ENCODE measurements at places on chromosomes 13 and 19.

GRCh38 chr13:105599477-105600037 lies 935.9 kb downstream of the EFNB2 start:
- DNase-seq = no peak

DNA sequence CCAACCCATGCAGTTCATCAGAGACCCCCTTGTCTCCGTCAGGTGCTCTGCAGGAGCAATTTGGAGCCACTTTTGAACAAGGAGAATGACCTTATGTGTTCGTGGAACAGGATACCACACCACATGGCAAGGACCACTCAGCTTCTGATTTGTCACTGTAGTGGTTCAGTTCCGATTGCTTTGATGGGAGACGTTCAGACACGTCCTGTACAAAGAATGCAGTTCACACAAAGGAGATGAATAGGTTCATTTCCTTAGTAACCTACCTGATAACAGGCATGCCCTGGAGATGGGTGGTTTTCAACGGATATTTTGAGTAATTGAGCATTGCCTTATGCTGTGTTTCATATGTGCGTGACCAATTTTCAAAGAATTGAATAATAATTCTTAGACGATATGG lies 17.2 kb downstream of the FGF9 start:
- no peak for DNase-seq

DNA sequence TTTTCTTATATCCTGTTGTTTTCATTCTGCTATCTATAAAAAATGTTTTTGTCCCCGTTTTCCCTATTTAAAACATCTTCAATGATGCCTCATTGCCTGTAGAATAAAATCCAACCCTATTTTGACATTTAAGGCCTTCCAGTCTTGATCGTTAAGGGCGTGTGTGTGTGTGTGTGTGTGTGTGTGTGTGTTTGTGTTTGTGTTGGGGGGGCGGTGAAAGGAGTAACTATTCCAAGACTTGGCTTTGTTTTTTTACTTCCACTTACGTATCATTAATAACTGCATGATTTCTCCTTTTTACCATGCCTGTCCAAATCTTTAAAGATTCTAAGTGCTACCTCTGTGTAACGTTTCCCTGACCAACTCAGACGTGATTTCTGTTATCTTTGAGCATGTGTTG lies 784 bp downstream of the PIBF1 start:
- peak; percentile 19 for DNase-seq

DNA sequence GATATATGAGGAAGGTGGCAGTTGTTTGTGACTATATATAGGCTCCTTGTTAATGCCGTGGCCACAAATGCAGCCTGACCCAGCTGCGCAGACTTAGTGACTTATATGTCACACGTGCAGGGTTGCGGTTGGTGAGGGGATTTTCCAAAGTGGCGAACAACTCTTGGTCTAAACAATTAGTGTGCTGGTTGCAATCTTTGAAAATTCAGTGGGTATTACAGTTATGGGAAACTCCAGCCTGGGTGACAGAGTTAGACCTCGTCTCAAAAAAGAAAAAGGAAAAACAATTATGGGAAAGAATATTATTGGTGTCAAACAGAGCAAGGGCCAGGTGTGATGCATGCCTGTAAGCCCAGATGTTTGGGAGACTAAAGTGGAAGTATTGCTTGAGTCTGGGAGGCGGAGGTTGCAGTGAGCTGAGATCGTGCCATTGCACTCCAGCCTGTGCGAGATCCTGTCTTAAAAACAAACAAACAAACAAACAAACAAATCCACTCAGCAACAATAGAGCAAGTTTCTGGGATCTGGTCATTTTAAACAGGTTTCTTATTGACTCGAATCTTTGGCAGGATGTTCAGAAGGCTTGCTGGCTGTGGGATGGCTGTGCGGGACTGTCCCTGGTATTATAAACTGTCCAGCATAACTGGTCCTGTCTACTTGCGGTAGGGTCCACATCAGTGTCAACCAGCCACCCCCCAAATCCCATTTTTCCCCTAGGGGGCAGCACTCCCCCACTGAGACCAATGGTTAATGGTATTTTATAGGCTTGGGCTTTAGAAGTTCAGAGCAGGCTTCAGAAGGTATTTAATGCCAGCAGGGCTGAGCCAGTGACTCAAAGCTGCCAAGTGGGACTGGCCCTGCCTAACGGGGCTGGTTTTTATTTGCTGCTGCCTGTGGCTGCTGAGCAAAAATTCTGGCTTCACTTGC lies 15.4 kb downstream of the RELB start:
- DNase-seq = peak; percentile 78
